ENCODE measurements at places on chromosomes 13 and 19. TPM values are rescaled to one million over a fixed set of nuclear protein-coding genes. Genes with fewer than 3 reads are reported as not detected.

The ZNF134 gene
- 9.9 TPM for total RNA-seq

The ZSCAN4 gene
- not detected for total RNA-seq

The ZNF99 gene
- not detected for total RNA-seq

DNA sequence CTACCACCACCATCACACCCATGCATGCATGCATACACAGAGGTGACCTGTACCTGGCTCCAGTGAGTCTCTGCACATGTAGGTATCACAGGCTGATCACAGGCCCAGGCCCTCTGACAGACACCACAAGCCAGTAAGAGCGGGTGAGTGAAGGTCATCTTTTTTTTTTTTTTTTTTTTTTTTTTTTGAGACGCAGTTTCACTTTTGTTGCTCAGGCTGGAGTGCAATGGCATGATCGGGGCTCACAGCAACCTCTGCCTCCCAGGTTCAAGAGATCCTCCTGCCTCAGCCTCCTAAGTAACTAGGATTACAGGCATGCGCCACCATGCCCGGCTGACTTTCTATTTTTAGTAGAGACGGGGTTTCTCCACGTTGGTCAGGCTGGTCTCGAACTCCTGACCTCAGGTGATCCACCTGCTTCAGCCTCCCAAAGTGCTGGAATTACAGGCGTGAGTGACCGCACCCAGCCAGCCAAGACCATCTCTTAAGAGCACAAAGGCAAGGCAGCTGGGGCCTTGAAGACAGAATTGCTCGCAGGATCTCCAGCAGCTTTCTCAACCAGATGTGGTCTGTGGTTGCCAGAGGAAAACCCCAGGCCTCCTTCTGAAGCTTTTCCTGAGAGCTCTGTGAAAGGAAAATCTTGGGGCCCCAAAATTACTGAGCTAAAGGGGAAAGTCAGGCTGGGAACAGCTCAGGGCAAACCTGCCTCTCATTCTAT lies 3.2 kb upstream of the NKG7 start:
- H3K36me3 ChIP-seq, result no peaks in the 10 kb centered on the region
- no peaks in the 10 kb centered on the region for H3K27me3 ChIP-seq
- H3K4me1 ChIP-seq, result no peaks in the 10 kb centered on the region
- no peak for DNase-seq
- H3K27ac ChIP-seq, result no peak overlapping the region

GRCh38 chr19:10538204-10538983 lies 5.3 kb upstream of the ATG4D start:
- DNase-seq, result no peak
- H3K4me1 ChIP-seq, result no peaks in the 10 kb centered on the region
- H3K36me3 ChIP-seq, result no peaks in the 10 kb centered on the region
- no peak overlapping the region for H3K27ac ChIP-seq
- H3K4me3 ChIP-seq, result no peak overlapping the region
- no peaks in the 10 kb centered on the region for H3K27me3 ChIP-seq
